Fibroblast of skin of scalp (primary cell): ENCODE measurements at places on chromosomes 7 and 10.

DNA sequence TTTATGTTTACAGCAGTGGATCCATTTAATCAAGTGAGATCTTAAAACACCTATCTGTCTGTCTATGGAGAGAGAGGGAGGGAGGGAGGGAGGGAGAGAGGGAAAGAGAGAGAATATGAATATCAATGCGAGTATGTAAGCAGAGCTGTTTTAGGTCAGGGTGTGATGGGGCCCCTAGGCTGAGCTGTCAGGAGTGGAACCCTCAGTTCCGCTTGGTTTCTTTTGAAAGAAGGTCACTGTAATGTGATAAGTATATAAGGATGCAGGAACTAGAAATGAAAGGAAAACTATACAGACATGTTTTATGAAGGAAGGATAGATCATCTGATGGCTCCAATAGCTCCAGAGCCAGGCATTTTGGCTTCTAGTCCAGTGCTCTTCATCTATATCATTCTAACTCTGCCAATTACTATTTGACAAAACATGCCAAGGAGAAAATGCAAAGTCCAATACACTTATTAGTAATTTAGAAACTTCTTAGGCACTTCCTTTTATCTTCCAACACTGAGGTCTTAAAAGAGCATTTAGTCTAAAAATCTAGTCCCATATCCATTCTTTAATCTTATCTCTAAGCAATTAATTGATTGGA, 70.3 kb downstream of the NRCAM start:
- DNase-seq: no peak

DNA sequence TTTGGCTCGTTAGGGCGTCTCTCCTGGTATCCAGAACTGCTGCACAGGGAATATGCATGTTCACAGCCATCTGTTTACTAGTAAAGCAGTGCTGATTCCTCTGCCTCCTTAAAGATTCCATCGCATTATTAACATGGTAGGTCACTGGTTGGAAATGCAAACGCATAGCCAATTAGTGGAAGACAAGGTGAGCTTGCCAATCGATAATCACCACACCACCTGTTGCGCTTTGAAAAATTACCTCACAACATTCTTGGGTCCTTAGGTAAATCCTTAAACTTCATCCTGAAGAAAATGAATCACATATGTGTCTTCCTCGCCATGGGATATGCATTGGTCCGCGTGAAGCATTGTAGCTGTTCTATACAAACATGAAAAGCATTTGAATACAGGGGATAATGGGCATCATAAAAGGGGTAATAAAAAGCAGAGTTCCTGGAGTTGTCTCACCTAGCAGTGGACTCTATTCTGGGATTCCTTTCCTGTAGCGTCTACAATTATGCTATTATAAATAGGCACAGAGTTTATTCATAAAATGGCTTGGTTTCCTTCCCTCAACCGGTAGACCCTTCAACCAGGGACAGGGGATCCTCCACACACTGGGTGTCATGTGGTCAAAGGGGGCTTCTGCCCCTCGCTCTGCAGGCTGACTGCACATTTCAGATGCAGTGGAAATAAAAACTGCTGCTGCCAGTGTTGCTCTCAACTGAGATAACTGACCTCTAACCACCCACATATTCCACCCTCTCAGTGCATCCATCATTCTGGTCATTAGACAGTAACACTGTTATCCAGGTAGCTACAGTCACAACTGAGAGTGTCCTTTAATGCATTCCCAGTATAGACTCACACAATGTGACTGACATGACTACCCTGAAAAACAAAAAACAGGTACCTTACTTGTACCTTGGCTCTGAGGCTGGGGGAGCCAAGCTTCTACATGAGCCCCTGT, 389.2 kb upstream of the NFE2L3 start:
- DNase-seq: no peak

GRCh38 chr7:139898483-139898882, 69.4 kb downstream of the TBXAS1 start:
- DNase-seq: no peak

DNA sequence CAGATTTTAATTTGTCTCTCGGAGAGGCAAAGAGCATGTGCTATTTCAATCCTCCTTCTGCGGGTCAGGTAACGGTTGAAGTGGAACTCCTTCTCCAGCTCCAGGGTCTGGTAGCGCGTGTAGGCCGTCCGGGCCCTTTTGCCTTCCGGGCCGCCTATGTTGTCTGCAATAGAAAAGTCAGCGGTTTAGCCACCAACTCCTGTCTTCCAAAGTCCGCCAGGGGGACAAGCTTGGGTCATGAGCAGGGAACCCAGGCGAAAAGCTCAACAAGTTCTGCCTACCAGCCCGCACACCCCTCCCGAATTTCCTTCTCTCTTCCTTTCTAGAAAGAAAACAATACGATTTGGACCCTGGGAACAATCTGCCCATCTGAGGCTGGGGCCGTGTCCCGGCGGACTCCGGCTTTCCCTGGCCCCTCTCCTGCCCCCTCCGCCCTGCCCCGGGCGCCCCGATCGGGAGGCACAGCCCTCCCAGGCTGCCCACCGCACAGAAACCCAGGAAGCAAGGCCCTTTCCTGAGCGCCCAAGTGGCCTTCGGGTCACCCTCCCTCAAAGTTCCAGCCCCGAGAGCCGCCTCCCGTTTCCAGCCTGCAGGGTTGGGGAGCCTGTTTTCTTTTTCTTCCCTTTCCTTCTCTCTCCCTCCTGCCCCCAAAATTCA, 1.4 kb downstream of the HOXA5 start:
- no peak for DNase-seq

- DNase-seq: no peak
Measured at GRCh38 chr10:103775776-103776175, 79.6 kb downstream of the SH3PXD2A start.
